HFF-Myc (cell line): ENCODE measurements at places on chromosomes 5 and 9.

DNA sequence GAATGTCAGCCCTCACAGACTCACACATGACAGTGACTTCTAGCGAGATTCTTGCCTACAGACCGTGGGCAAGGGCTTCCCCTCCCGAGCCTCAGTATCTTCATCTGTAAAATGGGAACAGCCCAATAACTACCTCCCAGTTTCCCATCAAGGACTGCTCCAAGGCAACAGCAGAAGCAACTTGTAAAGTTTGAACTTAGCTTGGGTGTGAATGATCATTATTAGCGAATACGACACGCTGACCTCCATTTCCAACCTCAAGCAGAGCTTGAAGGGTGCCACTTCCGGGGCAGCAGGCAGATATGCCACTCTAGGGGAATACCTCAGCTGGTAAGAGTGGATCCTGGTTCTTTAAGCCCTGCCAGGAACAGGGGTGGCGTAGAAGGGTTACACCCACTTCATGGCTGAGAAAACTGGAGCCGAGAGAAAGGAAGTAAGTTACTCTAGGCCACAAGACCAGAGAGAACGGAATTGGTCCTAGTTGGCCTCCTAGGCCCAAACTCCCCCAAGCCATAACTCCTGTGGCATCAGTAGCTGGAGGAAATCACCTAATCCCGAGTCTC is 2.0 kb downstream of the RNF44 start:
- no peak for DNase-seq

- no peak for DNase-seq
Measured at GRCh38 chr5:58108511-58108910, 351.4 kb downstream of the PLK2 start.

GRCh38 chr5:9852671-9853070 is 222.5 kb upstream of the TAS2R1 start:
- no peak for DNase-seq

- no peak for DNase-seq
Measured at GRCh38 chr9:94950579-94951323, 224.3 kb downstream of the AOPEP start.

DNA sequence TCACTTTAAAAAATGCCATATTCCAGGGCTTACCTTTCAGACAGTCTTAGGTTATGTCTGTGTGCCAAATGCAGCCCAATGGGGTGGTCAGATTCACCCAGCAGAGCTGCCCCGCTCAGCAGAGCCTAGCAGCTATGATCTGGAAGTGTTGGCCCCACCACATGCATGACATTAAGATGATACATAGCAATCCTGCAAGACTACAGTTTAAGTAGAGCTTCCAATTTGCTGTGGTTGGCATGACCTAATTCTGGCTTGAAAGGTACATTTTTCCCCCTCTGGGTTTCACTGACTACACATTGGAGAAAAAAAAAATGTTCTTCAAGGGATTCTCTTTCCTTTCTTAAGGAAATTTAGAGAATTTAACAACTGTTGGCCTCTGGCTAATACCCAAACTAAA is 22.5 kb downstream of the MEF2C start:
- DNase-seq: no peak

GRCh38 chr5:145825751-145826180 is 9.4 kb downstream of the PRELID2 start:
- DNase-seq: no peak

DNA sequence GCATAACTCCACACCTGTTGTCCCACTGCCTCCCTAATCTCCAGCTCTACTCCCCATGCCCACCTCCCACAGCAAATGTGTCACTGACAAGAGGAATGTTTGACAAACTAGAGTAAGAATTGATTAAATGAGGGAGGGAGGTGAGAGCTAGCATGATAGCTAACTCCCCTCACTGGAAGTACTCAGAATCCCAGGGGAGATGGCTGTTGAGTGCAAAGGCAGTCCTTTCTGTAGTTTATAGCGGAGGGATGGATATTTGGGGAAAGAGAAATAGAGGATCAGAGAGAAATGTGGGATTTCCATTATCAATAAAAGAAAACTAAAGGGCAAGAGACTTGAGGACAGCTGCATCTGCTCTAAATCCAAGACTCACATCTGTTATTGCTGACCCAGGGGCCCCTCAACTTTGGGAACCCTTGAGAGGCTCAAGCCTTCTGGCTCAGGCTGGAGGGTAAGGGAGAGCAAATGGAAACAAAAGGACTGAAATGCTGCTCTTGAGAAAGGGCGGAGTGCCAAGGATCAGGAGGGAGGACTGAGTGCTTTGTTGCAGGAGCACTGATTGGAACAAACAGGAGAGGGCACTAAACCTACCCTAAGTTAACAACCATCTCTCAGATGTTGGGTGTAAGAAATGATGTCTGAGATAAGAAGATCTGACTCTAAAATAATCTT is 372.1 kb downstream of the NTRK2 start:
- no peak for DNase-seq

- DNase-seq: no peak
Measured at GRCh38 chr5:86360801-86361200, 256.9 kb upstream of the COX7C start.
